Activated naive CD4-positive, alpha-beta T cell treated with anti-CD3 and anti-CD28 coated beads for 36 hours (primary cell): ENCODE measurements at places on chromosomes 13 and 19. TPM values are rescaled to one million over a fixed set of nuclear protein-coding genes. Genes with fewer than 3 reads are reported as not detected.

DNA sequence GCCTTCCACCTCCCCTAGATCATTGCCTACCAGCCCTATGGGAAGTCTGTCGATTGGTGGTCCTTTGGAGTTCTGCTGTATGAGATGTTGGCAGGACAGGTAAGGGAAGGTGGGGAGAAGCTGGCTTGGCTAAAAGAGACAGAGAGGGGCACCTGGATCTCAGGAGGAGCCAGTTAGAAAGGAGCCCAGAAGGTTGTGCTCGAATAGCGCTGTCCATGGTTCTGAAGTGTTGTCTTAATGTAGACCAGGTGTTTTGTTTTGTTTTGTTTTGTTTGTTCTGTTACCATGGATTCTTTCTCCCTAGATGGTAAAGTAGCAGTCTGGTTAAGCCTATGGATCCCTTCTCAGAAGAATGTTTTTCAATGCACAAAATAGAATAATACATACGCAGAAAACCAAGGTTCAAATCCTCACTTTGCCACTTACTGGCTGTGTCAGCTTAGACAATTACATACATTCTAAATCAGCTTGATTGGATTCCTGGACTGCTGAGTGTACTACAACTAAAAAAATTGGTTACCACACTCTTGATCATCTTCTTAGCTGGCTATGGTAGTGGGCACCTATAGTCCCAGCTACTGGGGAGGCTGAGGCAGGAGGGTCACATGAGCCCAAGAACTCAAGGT is 5.9 kb upstream of the CACNG7 start:
- no peaks in the 10 kb centered on the region for H3K36me3 ChIP-seq
- DNase-seq: peak; percentile 49
- H3K4me3 ChIP-seq: no peak overlapping the region
- peaks cover 16% of the 10 kb centered on the region for H3K4me1 ChIP-seq

- H3K27me3 ChIP-seq: no peaks in the 10 kb centered on the region
- H3K4me1 ChIP-seq: peaks cover 14% of the 10 kb centered on the region
- peaks cover 10% of the 10 kb centered on the region for H3K36me3 ChIP-seq
- no peak for DNase-seq
- H3K4me3 ChIP-seq: no peak overlapping the region
Measured at GRCh38 chr19:38702278-38702677, 42.0 kb downstream of the CAPN12 start.

DNA sequence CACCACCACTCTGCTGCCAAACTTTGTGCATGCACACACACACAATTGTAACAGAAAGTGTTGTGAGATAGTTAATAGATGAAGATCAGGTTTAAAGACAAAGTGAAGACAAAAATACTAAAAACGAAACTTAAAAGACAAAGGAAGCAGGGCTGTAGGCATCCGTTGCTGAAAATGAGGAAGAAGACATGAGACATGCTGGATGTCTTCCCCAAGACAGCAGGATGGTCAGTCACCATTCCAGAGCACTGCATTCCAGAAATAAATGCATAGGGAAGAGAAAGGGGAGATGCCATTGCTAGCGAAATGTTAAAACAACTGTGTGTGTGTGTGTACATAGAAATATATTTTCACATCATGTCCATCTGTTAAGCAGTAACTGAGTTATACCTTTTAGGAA is 520.1 kb downstream of the SUCLA2 start:
- no peaks in the 10 kb centered on the region for H3K36me3 ChIP-seq
- no peaks in the 10 kb centered on the region for H3K4me1 ChIP-seq
- DNase-seq: no peak
- no peak overlapping the region for H3K27ac ChIP-seq
- H3K27me3 ChIP-seq: peaks cover 2% of the 10 kb centered on the region
- H3K4me3 ChIP-seq: no peak overlapping the region

DNA sequence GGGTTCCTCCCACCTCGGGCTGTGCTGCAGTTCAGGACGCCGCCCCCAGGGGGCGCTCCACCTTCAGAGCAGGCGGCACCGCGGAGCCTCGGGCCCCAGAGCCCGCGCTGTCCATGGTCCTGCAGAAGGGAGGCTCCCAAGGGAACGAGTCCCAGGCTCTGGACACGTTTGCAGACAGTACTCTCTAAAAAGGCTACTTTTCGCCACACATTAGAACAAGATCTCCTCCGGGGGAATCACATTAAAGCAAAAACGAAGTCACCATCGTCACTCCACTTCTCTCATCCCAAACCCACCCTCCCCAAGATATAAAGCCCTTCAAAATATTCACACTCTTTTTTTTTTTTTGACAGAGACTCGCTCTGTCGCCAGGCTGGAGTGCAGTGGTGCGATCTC is 4.6 kb upstream of the SIGLEC10 start:
- DNase-seq: peak; percentile 91
- H3K27ac ChIP-seq: no peak overlapping the region
- no peak overlapping the region for H3K4me3 ChIP-seq

GPR12 gene
- not detected for total RNA-seq
